Amniotic epithelial cell (primary cell): ENCODE measurements at places on chromosomes 12 and 14.
A peak's percentile ranks its signal among the peaks of the same experiment; 100 is the strongest.

DNA sequence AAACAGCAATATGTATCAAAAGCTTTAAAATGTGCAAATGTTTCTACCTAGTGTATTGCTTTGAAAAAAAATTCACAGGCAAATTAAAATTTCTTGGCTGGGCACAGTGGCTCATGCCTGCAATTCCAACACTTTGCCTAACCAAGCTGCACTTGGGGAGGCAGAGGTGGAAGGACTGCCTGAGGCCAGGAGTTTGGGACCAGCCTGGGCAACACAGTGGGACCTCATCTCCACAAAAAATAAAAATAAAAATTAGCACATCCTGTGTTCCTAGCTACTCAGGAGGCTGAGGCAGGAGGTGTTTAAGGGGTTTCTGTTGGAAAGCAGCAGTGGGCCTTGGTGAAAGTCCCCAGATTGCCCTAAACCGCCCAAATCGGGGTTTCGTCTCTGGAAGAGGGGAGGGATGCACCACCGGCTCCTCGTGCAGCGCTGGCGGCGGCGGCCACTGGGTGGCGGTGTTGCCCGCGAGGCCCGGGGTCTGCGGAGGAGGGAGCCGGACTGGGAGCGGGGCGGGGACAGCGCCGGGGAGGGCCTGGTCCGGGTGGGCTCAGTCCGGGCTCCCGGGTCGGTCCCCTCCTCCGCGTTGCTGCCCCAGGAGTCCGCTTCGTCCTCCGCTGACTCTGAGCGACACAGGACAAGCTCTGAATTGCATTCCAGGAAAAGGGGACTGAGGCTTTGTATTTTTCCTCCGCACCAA, 265.6 kb downstream of the AACS start:
- DNase-seq = no peak

GRCh38 chr14:77301103-77301502, 19.6 kb downstream of the POMT2 start:
- DNase-seq = peak; percentile 84

DNA sequence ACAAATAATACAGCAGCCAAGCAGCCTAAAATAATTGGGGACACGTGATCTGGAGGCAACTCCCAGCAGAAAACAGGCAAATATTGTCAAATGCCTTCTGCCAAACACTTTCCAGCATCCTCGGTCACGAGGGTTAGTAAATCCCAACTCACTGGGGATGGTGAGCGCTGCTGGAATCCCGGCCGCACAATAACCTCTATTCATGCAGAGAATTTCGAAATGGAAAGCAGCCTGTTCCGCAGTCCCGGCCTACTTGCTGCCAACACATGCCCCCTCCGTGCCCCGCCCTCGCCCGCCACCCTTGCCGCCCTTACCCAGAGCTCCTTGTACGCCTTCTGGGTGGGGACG, 62.2 kb downstream of the RFX4 start:
- no peak for DNase-seq

DNA sequence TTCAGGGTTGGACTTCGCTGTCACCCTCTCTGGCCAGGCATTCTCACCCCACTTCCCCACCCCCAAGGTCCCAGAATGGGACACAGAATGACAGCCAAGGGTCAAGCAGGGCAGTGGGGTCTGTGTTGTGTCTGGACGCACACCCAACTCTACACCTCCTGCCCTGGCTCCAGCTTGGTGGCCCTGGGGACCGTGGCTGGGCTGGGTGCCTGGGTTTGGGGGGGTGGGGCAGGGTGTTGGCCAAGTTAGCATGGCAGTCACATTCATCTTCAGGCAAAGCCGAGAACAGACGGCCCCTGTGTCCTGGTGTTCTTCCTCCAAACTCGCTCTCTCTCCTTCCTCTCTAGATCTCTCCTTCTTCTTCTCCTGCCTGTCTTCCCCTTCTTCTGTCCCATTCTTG, 5.6 kb downstream of the LRP1 start:
- no peak for DNase-seq

DNA sequence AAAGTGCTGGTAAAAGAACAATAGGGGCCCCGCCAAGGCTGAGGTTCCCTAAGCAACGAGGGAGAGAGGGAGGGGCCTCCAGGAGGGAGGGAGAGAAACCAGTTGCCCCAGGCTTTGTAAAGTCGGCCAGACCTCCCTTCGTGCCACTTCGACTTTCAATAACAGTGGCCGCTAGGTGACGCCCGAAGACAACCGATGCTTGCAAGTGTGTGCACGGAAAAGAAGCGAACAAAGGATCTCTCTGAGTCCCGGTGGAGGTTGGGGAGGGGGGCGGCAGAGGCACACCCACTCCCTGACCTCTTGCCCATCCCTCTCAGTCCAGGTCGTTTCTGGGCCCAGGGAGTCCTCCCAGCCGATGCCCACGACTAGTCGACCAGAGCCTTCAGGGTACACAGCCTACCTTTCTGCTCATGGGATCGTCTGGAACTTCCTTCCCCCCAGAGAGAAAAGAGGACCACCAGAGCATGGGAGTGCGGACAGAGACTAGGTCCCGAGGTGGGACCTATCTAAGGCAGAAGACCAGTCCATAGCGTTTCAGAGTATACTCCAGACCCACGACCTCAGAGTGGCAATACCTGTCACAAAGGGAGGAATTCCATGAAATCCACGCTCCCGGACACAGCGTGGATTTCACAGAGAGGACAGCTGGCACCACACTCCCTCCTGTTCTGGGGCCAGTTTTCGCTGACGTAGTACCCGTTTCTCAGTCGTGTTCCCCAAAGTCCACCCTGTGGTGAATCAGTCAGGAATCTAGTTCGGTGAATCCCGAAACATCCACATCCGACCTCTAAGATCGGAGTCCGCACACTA, 262.7 kb upstream of the ALG10B start:
- no peak for DNase-seq

DNA sequence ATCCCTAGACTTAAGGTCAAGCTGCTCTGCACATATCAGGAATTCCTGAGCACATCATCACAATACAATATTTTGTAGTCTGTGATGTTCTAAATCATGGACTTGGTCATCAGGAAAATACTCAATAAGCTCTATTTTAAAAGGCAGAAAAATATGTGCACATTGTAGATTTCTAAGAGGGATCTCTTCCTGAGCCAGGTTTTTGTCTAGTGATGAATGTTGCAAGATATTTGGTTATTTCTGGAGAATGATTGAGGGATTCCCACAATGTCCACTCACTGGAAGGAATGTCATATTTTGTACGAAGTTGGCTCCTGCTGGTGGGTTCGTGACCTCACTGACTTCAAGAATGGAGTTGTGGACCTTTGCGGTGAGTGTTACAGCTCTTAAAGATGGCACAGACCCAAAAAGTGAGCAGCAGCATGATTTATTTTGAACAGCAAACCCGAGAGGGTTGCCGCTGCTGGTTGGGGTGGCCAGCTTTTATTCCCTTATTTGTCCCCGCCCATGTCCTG, 300.9 kb upstream of the DCN start:
- peak; percentile 93 for DNase-seq

DNA sequence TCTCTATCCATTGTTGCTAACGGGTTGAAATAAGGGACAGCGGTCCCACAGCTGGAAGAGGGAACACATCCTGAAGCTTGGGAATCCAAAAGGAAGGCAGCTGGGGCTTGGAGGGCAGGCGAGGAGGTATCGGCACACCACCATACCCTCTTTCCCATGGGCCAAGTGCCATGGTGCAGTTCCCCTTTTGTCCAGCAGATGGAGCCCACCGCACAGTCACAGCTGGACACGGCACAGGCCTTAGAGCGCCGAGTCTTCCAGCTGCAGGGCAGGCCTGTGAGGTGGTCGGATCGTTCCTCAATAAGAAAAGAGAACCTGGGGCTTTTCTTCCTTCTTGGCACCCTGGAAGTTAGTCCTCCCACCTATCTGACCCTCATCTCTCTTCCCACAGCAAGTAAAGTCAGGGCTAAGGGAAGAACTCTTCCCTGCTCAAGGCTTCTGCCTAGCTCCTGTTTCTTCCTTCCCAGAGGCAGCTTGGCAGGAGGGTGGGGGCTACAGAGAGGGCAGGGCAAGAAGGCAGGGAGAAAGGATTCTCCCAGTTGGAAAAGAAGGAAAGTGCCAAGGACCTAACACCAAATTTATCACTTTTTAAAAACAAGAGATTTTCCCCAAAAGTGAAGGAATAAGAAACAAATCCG, 8.6 kb downstream of the PPP1R1A start:
- DNase-seq = peak; percentile 41

DNA sequence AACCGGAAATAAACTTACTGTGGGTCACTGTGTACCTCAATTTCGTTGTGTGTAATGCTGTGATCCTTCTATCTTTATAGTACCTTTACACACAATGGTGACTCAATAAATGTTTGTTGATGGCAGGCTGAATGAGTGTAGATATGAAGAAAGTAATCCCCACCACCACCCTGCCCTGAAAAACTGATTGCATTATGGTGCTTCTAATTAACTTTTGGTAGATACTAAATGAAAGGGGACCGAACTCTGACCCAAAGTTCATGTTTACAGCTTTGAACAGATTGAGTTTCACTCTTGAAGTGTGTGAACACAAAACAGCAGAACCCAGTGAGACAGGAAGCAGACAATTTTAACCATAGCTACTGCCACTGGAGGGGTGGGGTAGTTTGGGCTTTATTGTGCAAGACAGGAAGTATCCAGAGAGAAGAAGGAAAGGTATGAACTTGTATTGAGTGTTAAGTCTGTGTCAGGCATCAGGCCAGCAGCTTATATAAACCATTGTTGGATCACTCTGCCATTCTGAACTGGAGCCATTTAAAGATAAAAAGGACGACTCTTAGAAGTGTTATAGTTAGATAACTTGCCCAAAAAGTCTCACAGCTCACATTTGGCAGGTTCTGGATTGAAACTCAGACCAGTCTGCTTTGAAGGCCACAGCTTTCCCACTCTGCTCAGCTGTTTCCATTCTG, 197.0 kb upstream of the AMIGO2 start:
- DNase-seq = peak; percentile 57

- DNase-seq = no peak
These were observed 74.8 kb upstream of the PRMT8 start for GRCh38 chr12:3416159-3416558.

DNA sequence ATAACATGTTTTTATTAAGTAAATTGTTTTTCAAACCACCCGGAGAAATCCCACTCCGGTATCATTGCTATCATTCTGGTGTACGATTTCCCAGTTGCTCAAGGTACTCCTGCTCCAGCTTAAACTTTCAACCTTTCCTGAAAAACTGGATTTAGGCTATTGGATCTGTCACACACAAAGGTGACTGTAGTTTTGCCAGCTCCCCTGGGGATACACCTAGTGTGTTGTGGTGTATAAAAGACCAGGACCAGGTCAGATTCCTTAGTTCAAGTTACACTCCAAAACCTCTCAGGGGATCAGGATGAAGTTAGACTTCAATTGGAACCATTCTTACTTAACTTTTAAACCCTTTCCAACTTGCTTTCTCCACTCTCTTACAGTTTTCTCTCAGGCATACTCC, 303.9 kb downstream of the NOVA1 start:
- no peak for DNase-seq

- no peak for DNase-seq
These were observed 11.6 kb upstream of the CCDC85C start for GRCh38 chr14:99615497-99616157.

DNA sequence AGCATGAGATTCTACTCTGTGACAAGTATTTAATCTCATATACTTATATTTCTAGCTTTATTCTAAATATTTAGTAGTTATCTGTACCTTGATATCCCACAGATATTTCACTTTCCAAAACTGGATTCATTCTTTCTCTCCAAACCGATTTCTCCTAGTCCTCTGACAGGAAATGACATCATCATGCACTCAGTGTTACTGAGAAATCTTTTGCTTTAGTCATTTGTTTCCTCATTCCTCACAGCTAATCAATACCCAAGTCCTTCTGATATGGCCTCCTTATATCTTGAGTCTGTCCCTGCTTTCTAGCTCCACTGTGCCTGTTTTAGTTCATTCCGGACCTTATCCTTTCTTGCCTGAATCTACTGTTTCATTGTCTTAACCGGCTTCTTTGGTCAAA, 39.4 kb upstream of the E2F7 start:
- no peak for DNase-seq

DNA sequence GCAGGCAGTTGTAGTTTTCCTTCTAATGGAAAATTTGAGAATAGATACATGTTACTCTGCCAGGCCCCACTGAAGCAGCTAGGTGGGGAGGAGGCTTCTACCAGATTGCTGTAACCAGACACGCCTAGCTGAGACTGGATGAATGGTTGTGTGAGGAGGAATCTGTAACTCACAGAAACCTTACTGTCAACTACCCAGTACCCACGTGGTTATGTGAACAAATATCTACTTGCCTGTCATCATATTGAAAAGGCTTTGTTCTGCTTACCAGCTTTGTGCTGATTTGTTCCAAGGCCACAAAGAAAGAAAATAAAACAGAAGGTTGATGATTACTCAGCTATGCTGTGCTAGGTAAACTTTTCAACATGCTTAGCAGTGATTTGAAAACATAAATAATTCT, 167.2 kb downstream of the CAPZA3 start:
- DNase-seq = no peak

DNA sequence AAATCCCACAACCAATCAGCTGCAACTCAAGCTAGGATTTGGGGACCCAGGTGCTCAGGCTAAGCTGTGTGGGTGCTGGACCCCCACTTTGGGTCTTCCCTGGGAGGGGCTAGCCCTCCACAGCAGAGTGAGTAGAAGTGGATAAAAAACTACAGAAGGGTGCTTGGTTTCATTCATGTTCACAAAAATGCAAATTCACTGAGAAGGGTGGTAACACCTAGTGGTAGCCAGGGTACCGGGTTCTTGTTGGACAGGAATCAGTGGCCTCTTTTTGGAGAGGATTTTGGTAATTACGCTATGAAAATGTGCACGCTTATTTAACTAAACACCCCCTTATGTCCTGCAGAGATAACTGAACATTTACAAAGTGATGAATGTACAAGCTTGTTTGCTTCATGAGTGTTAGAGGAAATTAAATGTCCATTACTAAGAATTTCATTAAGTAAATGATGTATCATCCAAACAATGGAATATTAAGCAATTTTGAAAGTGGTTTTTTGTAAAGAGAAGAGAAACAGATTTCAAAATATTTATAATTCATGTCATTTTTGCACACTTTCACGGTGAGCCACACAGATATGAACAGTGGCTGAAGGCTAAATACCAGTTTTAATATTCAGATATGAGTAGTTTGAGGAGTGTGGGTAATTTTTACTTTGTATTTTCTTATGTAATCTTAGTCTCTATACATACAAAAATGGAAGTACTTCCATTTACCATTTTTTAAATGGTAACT, 78.3 kb downstream of the DDX51 start:
- peak; percentile 35 for DNase-seq

DNA sequence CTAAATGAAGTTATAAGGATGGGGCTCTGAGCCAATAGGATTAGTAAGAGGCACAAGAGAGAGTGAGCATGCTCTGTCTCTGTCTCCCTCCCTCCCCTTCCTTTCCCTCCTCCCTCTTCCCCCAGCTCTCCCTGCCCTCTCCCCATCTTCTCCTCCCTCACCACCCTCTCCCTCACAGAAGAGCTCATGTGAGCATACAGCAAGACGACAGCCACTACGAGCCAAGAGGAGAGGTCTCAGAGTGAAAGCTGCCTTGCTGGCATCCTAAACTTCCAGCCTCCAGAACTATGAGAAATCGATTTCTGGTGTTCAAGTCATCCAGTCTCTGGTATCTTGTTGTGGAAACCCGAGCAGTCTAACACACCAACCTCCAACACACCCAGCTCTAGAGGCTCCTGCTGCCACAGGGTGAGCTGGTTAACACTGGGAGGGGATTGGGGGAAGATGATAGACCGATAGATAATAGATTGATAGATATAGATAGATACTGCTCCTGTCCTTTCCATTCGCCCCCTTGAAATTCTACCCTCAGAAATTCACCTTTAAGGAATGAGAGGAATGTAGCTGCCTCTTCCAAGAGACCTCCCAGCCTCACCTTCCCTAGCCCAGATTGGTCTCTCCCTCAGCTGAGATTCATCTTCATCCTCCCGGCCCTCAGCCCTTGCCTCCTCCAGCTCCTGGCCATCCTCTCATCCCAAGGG, 25.8 kb upstream of the ACTN1 start:
- peak; percentile 24 for DNase-seq

- DNase-seq = peak; percentile 58
These were observed 1.8 kb downstream of the SLC38A1 start for GRCh38 chr12:46266869-46267574.
